H1 (cell line): ENCODE measurements at places on chromosomes 16 and 17.

DNA sequence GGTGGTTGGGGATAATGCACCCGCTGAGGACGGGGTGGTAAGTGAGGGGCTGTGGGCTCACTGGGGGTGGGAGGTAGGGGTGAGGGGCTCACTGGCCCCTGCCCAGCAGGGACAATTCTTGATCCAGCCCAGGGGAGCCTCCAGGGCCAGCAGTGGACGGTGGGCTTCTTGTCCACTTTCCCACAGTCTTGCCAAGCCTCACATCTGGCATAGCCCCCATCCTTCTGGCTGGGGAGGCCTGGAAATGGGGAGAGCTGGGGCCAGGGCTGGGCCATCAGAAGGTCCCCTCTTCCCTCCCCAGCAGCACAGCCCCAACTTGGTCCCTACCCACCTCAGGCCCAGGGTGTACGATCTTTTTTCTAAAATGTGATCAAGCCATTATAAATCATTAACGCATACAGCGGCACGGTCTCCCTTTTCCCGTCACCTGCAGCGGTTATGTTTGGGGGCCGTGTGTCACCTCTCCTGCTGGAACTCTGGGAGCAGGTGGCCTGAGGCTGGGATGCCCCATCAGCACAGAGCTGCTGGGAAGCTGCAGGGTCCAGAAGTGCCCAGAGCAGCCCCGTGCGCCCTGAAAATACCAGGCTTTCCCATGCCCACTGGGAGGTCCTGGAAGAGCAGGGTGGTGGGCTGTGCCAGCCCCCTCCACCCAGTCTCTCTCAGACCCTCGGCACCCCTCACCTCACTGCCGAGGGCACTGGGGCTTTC is 7.2 kb upstream of the SETD6 start:
- DNase-seq: no peak

GRCh38 chr17:20961586-20961985 is 81.2 kb downstream of the USP22 start:
- no peak for DNase-seq

DNA sequence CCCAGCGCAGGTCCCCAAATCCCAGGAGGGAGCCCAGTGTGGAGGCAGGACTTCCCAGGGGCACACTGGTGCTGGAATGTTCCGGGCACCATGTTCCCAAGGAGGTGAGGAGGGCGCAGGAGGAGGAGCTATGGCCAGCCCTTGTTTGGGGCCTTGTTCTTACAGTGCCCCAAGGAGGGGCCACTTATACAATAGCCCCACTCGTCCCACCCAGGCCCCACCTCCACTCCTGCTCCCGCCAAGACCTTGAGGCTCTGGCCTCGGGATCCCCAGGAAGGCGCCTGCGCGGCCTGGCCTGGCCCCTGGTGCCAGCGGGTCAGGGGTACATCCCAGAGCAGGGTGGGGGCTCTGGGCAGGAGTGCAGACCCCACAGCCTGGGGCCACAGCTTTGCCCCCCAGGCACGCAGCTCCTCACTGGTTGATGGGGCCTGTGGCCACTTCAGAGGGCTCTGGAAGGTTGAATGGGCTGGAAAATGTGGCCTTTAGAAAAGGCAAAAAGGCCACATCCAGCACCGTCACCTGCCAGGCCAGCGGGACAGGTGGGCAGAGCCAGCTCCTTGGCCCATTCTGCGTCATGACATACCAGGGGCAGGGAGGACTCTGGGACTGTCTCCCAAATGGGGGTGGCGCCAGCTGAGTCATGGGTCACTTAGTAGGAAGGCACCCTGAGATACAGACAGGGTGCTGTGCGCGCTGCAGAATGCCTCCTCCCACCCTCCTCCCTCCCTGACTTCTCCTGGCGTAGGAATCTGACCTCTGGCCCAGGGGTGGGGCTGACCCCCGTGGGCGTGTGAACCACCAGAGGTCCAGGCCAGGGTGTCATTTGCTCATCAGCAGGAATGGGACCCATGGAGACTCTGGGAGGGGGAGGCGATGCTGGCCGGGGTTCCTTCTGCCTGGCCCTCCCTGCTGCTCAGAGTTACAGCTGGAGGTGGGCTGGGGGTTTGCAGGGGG is 32.3 kb upstream of the PVALEF start:
- no peak for DNase-seq

DNA sequence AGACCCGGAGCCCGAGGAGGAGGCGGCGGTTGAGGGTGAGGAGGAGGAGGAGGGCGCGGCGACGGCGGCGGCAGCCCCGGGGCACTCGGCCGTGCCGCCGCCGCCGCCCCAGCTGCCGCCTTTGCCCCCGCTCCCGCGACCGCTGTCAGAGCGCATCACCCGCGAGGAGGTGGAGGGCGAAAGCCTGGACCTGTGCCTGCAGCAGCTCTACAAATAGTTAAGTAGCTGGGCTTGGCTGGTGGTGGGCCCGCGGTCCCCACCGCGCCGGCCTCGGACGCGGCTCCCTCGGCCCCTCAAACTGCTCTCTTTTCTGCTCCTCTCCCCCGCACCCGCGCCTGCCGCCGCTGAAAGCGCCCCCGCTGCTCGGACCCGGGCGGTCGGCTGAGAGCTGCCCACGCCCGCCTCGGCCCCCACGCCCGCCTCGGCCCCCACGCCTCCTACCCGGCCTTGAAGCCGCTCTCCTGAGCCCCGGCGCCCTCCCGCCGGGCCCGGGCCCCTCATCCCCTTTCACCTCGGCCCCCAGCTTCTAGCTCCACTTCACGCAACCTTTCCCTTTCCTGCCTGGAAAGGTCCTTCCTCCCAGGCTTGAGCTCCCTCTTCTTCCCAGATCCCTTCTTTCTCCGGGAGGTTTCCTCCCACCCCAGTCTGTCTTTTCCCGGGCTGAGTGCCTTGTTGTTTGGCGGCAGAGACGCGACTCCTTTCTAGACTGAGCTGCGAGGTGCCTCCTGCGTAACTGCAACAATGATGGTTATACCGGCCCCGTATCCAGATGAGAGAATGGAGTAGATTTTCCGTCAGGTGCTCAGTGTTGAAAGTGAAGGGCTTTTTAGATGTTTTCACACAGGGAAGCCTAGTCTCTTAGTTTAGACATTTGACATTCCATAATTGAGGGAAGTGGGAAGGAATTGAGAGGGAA is 850 bp downstream of the PPM1E start:
- DNase-seq: peak; percentile 64

DNA sequence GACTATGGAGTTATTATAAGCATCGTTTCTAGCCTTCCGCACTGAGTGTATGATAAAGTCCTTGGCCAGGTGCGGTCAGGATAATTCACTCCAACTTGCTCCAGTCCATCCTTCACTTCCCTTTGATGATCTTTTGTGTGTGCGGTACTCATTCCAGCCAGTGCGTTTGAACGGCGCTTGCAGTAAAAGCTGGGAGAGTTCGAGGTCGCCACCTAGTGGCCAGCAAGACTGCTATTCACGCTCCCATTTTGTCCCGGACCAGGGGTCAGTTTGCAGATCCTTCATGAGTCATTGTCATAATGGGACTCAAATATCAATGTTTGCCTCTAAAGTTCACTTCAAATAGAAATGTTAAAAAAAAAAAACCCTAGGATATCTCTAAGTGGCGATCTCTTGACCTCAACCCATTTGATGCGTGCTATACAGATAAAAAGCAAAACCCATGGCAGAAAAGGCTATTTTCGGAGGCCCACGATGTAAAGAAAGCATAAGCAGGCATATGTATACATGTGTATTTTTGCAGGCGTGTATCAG is 417.1 kb downstream of the TMEM114 start:
- DNase-seq: peak; percentile 72

DNA sequence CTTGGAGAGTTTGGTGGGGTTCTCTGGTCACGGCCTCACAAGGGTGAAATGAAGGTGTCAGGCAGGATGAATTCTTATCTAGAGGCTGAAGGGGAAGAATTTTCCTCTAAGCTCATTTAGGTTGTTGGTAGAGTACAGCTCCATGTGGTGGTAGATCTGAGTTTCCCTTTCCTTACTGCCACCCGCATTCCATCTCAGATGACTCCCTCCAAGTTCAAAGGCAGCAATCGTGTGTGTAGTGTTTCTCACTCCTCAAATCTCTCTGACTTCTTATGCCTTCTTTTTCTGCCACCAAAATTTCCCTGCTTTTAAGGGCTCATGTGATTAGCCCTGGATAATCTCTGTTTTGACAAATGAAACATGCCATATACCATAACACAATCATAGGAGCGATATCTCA is 135.5 kb upstream of the MYOCD start:
- no peak for DNase-seq

GRCh38 chr16:80150978-80151721 is 389.6 kb upstream of the DYNLRB2 start:
- DNase-seq: no peak

DNA sequence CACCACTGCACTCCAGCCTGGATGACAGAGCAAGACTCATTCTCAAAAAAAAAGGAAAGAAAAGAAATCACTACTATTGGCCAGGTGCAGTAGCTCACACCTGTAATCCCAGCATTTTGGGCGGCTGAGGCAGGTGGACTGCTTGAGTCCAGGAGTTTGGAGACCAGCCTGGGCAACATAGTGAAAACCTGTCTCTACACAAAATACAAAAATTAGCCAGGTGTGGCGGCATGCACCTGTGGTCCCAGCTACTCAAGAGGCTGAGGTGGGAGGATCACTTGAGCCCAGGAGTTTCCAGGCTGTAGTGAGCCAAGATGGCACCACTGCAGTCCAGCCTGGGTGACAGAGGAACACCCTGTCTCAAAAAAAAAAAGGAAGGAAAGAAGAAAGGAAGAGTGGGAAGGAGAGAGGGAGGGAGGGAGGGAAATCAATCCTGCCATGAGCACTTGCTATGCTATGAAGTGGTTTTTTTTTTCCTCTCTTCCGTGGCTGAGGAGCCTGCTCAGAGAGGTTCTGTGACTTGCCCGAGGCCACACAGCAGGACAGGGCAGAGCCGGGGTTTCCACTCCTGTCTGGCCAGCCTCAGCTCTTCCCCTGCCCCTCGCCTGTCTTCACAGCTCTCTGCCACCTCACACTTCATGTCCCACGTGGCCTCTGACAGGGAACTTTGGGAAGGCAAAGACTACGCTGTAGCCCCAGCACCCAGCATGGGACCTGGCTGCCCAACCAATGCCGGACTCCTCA is 10.9 kb downstream of the GRIN2C start:
- no peak for DNase-seq

- peak; percentile 31 for DNase-seq
These were observed 1.7 kb upstream of the SLC13A2 start for GRCh38 chr17:28471531-28472342.

DNA sequence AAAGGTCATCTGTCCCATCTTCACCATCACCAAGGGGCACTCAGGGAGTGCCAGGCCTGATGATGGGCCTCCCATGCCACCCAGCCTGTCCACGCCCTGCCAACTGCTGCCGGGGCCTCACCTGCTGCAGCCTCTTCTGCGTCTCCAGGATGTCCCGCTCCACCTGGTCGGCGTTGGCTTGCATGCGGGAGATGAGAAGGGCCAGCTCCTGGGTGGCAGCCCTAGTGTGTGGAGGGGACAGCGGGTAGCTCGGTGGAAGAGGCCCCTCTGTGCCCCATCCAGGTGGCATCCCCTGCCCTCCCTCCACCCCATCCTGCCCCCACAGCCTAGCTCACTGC is 3.2 kb downstream of the EVPL start:
- no peak for DNase-seq

GRCh38 chr17:33688771-33689170 is 395.7 kb upstream of the ASIC2 start:
- no peak for DNase-seq

DNA sequence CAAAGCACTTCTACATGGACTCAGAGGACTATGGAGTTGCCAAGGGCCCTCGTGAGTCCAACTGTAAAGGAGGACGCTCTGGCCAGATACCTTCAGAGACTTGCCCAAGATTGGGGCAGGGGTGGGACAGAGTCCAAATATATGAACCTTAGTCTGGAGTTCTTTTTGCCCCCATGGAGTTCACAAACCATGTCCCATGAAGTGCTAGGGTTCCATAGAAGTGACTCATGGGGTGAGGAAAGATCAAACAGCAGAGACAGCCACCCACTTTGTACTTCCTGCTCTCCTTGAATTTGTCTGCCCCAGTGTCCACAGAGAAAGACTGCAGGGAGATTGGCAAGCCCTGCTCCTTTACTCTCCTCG is 29.0 kb downstream of the SRL start:
- DNase-seq: no peak

DNA sequence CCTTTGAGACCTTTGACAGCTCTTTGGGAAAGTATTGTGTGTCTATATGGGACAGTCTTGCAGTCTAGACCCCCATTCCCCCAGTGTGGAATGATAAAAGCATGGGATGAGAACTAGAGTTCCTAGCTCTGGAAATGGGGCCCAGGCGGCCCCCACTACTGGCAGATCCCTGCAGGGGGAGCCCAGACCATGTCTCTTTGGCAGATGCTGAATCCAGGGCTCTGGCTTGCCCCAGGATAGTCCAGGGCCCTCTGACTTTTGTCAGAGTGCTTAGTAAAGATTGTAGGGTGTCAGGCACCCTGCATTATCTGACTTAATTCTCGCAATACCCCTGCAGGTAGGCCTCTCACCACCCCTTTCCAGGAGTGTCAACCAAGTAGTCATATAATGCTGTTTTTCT is 8.3 kb downstream of the ALKBH5 start:
- DNase-seq: no peak

DNA sequence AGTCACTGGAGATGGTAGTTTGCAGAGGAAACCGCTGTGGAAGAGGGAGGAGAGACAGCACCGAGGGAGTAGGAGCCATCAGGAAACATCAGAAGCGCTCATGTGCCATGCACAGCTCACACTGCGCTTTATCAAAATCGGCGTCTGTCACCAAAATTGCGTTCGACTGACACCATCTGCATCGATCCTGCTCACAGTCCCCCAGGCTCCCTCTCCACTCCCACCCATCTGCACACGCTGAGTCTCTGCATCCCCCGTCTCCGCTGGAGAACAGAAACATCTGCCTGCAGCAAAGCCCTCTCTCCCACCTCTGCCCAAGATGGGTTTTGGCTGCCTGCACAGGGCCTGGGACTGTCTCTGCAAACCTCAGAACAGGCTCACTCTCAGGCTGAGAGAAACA is 187.5 kb upstream of the RPL38 start:
- no peak for DNase-seq

DNA sequence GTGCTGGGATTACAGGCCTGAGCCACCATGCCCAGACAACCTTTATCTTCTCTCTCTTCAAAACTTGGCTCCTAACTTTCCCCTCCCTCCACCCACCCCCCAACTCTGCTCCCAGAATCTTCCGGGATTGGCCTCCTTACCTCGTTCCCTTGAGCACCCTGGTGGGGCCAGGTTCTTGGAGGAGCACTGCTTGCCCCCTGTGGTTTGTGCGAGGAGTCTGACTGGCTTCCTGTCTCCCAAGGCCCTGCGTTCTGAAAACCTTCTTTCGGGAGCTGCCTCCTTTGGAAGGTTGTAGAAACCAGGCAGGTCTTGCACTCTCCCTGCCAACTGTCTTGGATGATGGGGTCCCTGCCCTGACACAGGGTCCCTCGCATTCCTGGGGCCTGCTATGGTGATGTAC is 19.8 kb downstream of the PLXDC1 start:
- DNase-seq: no peak

DNA sequence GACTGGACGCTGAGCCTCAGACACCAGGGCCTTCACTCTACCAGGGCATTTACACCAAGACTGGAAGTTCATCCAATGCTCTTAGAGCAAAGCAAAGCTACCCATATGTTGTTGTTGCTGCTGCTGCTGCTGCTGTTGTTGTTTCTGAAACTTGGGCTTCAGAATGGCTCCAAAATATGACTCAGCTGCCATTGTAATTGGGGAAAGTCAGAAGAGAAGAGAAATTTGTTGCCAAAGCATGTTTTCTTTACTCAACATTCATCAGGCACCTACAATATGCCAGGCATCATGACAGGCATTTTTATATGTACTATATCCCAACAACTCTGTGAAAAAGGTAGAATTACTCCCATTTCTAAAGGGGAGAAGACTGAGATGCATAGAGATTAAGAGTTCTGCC is 11.9 kb downstream of the KRT32 start:
- DNase-seq: no peak
